Activated CD8-positive, alpha-beta memory T cell treated with anti-CD3 and anti-CD28 coated beads, Interleukin-2, amount 50 U/mL, for 48 hours (primary cell): ENCODE measurements at places on chromosomes 13 and 19.
A peak's percentile ranks its signal among the peaks of the same experiment; 100 is the strongest.

GRCh38 chr19:18999896-19000620 lies 33.3 kb downstream of the SUGP2 start:
- no peak for DNase-seq

DNA sequence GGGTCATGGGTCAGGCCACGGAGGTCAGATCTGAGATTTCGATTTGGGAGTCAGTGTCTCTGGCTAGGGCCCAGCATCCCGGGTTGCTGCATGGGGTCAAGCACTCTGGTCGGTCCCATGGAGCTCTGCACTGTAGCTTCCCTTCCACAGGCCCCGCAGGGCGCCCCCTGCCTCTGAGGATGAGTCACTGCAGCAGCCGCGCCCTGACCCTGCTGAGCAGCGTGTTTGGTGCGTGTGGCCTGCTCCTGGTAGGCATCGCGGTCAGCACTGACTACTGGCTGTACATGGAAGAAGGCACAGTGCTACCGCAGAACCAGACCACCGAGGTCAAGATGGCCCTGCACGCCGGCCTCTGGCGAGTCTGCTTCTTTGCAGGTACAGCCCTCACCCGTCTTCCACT lies 3.6 kb downstream of the CACNG7 start:
- peak; percentile 69 for DNase-seq

- no peak for DNase-seq
Measured at GRCh38 chr19:9151367-9151766, 11.2 kb downstream of the ZNF317 start.

DNA sequence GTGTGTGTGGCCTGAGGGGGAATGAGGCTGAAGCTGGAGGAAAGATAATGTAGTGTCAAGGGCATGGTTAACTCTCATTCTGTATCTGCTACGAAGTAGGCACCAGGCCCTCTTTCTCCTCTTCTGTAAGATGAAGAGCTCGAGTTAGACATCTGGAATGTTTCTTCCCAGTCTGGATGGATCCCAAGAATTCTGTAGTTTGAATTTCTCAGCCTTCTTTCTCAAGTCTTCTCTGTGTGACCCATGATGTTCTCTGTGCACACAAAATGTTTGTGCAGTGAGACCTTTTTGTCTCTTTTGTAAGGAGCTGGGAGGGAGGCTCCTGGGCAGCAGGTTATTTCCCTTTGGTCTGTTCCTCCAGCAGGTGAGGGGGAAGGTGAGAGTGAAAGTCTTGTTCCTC lies 13.7 kb downstream of the FGF9 start:
- DNase-seq: no peak

DNA sequence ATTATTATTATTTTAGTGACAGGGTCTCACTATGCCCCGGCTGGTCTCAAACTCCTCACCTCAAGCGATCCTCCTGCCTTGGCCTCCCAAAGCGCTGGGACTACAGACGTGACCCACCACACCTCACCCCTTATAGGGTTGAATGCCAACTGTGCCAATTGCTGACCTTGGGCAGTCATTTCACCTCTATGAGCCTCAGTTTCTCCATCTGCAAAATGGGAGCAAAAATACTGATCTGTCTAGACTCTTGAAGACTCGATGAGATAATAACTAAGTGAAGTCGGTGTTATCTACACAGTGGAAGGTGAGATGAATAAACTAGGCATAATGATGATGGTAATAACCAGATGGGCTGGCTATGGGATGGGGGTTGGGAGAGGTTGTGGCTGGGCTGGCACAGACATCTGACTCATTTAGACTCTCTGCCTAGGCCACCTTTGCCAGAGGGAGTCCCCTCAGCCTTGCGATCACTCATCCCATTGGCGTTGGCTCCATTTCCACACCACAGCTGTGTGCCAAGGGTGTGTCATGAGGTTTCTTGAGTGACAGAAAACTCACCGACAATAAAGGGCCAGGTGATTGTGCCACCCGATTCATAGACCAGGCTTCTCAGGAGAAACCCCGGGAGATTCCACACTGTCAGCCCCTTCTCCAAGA lies at the start of gene CASP14:
TSS of gene CASP14 (plus strand) at position 596 of the 657 bp plus-strand sequence. CDS start 2,772 bp downstream, outside the sequence.
- no peak for DNase-seq

DNA sequence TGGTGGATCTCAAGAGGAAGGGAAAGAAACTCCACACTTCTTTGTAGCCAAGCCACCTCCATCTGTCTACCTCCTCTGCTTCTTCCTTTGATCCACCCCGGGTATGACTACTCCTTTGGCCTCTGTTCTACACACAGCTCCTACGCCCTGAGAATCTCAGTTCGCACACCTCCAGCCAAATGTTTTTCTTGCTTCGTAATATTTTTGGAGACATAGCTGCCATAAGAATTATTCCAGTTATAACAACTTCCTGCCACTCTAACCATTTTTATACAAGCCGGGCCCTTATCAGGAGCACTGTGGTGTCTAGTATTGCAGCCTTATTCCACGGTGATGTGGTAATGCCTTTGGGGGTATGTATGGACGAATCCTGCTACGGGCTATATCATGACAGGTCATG lies 126.7 kb downstream of the STARD13 start:
- no peak for DNase-seq

GRCh38 chr19:55643887-55644176 lies 383 bp downstream of the ZNF581 start:
- DNase-seq: no peak

DNA sequence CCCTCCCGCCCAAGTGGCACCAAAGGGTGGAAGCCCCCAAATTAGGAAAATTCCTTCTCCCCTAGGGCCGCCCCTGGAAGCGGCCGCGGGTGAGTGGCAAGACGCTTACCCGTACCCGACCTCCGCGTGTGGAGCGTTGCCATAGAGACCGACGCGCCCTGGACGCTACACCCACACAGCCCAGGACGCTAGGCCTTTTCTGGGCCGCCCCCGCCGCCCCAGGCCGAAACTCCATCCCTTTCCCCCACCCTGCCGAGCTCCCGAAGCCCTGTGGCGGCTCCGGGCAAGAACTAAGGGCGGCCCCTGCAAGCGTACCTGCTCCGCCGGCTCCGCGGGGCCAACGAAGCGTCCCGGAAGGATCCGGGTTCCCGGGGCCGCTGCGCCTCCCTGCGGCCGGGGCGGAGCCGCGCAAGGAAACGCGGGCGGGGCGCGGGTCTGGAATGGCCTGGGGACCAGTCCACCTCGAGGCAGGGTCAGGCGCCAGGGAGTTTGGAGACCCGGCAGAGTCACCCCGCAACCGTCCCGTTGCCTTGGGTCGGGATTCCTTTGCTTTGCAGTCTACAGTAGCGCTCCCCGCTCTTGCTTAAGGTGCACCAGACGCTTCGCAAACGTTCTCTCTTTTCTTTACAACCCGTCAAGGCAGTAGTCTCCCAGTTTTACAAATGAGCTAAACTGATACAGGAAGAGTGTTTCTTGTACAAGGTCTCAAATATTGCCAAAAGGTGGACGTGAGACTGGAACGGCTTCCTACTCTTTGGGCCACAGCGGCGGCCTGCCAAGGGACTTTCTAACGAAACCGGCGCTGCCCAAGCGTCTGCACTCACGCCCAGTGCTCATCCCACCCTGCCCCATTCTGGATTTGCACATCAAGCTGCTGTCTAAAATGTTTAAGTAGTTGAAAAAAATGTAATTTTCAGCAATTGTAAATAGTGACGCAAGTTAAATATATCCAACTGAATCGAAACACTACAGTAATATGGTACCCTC lies at the start of gene NEK5:
TSS of gene NEK5 (minus strand) at position 360 of the 987 bp plus-strand sequence. CDS start 1,591 bp downstream, outside the sequence.
- peak; percentile 84 for DNase-seq

- DNase-seq: no peak
Measured at GRCh38 chr19:1566392-1567115, 1.6 kb downstream of the MEX3D start.

DNA sequence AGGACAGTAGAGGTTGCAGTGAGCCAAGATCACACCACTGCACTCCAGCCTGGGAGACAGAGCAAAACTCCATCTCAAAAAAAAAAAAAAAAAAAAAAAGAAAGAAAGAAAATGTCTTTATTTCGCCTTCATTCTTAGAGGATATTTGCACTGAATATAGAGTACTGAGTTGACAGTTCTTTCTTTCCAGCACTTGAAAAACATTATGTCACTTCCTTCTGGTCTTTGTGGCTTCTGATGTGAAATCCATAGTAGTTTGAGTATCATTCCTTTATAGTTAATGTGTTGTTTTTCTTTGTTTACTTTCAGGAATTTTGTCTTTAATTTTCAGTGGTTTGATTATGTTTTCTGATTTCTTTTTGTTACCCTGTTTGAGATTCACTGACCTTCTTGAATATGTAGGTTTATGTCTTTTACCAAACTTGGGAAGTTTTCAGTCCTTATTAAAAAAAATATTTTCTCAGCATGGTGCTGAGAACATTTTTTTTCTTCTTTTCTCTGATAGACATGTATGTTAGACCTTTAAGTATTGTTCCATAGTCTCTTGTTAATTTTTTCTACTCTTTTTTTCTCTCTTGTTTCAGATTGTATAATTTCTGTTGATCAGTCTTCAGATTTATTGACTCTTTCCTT lies 50.1 kb downstream of the PCCA start:
- DNase-seq: no peak

GRCh38 chr13:78897200-78897599 lies 238.2 kb upstream of the OBI1 start:
- DNase-seq: no peak

DNA sequence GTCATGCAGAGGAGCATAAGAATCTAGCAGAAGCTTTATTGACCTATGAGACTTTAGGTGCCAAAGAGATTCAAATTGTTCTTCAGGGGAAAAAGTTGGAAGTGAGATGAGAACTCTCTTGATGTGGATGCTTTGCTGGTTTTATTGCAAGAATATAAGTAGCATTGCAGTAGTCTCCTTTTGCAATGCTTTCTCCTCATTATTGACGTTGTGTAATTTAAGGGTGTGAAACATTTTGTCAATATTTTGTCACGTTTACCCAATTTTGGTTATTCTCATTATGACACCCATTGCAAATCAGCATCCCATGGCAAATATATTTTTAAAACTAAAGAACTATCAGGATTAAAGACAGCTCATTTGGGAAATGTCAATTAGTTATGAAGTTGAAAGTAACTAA lies 11.9 kb upstream of the LILRB5 start:
- no peak for DNase-seq

DNA sequence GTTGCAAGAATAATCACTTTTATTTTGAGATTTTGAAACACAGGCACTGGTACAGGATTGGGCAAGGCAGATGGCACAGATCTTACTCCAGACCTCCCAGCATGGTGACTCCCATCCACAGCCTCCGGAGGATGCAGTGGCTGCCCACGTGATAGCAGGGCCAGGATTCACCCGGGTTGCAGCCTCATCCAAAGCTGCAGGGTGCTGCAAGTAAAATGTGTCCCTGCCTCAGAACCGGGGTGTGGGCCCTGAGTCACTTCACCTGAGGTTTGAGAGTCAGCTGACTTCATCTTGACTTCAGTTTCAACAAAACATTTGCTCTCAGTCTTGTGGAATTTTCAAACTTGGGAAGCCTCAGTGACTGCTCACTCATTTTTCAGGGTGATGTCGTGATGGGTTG lies 201.9 kb downstream of the FGF9 start:
- no peak for DNase-seq

DNA sequence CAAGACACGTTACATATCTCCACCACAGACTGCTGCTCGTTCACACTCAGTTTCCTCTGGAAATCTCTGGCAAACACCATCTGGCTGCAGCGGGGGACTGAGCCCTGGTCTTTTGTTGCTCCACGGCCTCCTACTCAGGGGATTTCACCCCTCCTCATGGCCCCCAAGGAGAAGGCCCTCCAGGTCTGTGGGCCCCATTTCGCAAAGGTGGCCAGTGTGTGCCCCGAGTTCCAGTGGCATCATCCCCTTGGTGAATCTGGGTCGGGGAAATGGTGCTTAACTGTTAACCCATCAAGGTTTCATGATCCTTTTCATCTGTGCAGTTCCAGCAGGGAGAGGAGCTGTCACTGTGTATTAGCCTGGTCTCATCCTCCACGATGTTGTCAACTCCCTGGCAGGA lies 235.4 kb upstream of the MAB21L1 start:
- DNase-seq: no peak

DNA sequence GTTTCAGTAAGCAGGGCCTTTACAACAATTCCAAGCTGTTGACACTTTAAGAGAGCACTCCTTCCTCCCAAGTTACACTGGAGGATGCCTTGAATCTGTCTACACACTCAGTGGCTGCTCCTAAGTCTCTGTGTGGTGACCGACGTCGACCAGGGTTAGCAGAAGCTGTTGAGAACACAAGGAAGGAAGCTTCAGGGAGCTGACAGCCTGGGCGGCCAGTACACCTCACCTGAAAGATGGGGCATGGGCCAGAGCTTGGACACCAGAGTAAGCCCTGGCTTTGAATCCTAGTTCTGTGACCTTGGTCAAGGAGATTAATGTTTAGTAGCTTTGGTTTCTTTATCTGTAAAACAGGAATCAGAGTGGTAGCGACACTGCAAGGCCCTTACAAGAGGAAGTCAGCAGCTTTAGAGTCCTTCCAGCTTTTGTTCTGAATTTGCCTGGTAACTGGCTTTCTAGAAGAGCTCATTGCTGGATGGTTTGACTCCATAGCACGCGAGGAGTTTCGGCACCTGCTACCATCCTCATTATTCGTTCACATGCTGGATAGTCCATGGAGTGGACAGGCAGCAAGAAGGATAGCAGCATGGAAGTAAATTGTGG lies 214.2 kb downstream of the FGF9 start:
- DNase-seq: no peak

DNA sequence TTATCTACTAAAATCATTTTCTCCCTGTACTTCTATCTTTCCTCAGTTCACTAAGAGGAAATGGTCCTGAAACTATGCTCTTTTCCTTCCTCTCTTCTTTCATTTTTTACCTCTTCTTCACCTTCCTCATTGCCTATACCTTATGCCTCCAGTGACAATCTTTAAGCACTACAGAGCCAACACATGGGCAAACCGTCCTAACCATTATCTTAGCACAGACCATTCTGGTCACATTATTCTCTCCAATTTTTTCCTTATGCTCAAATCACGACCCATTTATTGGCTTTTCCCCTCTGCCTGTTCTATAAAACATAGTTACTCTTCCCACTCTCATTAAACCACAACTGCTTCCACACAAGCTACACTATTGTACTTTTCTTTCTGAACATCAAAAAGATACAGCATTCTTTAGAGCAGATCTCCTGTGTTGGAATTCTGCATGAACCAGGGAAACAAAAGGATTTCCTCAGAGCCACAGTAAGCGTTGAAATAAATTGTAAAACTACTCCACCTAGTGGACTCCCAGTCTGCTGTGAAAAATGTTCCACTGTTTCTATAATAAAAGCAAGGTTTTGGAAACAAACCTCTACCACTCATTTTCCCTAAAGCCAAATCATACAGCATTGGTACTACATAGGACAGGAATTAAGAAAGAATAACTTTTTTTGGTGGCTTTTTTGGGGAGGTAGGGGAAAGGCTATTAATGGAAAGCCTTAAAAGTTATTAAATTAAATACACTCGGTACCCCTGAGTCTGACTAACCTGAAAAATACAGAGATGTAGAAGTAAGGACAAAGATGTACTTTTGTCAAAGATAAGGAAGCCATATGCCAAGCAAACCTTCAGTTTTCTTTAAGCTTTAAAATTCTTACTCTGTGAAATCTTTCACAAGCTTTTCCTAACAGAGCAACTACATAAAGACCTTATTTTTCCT lies 19.5 kb downstream of the NUFIP1 start:
- DNase-seq: no peak

DNA sequence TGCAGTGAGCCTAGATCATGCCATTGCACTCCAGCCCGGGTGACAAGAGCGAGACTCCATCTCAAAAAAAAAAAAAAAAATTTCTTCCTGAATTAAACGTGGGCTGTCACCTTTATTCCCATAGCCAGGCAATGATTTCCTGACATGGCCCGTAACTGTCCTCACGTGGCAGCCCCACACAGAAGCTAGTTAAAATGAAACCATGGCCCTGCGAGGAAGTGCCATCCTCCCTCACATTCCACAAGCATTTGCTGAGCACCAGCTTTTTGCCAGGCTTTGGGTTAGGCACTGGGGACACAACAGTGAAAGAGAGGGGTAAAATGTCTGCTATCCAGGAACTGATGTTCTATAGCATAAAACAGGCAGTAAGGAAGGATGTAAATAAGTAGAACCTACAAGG lies 13.2 kb upstream of the FBXO27 start:
- no peak for DNase-seq
